A549 (cell line): ENCODE measurements at places on chromosomes 13 and 19.

- DNase-seq = no peak
These were observed 384.6 kb downstream of the FGF14 start for GRCh38 chr13:102017248-102017647.

DNA sequence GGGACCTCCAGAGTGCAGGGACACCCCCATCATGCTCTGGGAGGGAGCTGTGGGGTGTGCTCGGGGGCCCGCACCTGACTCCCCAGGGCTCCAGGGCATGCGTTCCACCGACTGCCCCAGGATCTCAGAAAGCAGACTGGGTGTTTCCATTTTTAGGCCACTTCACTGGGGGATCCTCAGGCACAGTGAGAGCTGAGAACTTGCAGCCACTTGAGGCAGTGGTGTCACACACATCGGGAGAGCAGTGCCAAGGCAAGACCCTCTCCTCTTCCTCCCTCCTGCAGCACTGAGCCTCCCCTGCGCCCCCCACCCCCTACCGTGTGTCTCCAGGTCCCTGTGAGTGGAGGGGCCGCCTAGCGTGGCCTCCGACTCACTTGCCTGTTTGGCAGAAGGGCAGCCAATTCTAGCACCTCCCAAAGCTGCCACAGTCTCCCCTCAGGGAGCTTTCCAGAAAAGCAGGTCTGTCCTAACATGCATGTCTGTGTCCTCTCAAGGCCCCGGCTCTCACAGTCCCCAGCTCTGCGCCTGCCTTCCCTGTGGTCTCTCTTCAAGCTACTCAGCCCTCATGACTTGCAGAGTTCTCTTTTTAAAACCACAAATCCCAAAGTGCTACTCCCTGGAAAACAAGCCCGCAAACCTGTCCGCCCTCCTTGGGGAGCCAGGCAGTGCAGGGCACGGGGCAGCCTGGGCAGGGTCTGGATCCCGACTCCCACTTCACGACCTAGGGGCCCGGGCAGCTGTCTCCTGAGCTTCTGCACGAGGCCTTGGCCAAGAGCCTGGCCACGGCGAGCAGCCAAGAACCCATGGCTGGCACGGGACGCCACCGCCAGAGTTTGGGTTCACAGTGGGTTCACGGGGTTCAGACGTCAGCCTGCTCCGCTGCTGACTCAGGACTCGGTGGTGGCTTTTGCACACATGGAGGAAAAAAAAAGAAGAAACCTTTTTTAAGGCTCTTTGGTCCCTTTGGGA lies 94.1 kb downstream of the STK24 start:
- no peak for DNase-seq

DNA sequence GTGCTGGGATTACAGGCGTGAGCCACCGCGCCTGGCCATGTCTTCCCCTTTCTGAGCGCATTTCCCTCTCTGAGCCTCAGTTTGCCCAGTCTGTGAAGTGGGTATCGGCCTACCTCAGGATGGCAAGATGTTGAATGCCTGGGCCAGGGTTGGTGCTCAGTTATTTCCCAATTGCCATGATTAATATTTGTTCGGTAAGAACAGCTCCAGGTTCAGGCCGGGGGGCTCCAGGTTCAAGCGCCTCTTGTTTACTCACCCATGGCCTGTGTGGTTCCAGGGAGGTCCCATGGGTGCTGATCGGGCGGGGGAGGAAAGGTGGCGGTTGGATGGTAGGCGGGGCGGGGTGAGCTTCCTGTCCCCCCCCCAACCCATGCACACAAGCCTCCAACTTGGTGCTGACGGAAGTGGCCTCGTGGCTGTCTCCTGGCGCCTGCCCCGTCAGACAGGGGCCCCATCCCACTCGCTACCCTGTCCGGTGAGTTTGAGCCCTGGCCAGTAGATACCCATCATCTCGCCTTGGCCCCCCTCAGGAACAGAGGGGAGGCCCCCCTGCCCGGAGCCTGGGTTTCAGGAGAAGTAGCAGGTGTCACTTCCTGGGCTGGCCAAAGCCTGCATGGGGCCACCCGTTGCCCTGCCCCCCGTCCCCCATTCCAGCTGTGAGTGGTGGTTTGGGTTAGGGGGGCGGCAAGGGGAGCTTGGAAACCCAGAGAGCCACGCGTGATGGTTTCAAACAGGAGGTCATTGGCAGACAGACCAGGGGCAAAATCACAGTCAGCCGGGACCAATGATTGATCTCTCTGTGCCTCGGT lies at the start of gene FCHO1:
TSS of gene FCHO1 (plus strand) at position 375 of the 809 bp plus-strand sequence. CDS start 3,688 bp downstream, outside the sequence.
- DNase-seq = no peak

DNA sequence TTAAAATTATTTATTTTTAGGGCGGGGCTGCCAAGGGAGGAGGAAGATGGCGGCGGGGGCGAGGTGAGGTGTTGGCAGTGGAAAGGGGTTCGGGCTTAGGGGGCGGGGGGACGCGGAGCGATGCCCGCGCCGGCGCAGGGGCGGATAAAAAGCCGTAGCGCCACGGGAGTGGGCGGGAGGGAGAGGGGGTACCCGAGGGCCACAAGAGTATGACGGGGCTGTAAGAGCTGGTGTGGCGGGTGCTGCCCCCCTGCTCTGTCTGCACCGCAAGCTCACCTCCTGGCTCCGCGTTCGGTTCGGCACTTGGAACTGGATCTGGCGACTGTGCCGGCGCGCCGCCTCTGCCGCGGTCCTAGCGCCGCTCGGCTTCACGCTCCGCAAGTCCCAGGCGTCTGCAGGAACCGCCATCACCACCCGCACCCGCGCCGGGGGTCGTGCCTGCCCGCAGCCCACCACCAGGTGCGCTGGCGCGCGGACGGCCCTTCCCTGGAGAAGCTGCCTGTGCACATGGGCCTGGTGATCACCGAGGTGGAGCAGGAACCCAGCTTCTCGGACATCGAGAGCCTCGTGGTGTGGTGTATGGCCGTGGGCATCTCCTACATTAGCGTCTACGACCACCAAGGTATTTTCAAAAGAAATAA lies 265.2 kb upstream of the SGCG start:
- peak; percentile 53 for DNase-seq

- no peak for DNase-seq
These were observed 618.0 kb upstream of the ARGLU1 start for GRCh38 chr13:107185889-107186288.

GRCh38 chr19:10724573-10725071 lies 6.7 kb downstream of the DNM2 start:
- DNase-seq = no peak

GRCh38 chr19:29118389-29118788 lies 94.6 kb downstream of the UQCRFS1 start:
- no peak for DNase-seq

GRCh38 chr19:46542428-46543230 lies 47.0 kb upstream of the PNMA8B start:
- DNase-seq = peak; percentile 69

DNA sequence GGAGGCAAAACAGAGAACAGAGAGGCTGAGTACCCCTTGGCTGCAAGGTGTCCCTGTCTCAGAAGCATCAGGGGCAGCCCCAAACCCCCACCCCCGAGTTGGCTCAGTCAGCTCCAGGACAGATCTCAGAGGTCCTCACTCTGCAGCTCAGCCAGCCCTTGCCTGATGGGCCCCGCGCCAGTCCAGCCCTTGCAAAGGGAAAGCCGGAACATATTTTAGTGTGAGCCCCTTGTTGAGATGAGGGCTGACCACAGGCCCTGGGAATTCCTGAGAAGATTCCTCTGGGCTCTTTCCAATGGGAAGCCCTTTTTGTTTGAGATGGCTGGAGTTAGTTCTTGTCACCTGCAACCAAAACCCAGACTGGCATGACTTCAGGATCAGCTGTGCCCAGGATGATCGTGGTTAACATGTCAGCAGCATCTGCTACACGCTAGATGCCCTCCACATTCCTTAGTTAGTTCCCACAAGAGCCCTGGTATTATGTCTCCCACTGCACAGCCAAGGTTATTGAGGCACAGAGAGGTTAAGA lies 33.9 kb upstream of the CCNE1 start:
- DNase-seq = no peak

DNA sequence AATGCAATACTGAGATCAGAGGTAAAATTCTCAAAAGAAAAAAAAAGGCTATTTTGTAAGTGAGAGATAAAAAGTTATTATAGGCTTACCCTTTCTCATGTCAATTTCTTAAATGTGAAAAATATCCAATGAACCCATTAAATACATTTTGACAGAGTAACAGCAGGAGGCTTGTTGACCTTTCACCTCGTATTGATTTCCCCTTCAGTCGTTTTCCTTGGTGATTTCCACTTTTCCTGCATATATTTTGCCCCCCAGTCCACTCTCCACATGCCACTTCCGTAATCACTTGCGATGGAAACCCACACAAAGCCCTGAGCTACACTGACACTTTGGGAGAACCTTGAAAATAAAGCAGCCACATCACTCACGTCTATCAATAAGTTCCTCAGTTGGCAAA lies 248.1 kb upstream of the OBI1 start:
- no peak for DNase-seq

DNA sequence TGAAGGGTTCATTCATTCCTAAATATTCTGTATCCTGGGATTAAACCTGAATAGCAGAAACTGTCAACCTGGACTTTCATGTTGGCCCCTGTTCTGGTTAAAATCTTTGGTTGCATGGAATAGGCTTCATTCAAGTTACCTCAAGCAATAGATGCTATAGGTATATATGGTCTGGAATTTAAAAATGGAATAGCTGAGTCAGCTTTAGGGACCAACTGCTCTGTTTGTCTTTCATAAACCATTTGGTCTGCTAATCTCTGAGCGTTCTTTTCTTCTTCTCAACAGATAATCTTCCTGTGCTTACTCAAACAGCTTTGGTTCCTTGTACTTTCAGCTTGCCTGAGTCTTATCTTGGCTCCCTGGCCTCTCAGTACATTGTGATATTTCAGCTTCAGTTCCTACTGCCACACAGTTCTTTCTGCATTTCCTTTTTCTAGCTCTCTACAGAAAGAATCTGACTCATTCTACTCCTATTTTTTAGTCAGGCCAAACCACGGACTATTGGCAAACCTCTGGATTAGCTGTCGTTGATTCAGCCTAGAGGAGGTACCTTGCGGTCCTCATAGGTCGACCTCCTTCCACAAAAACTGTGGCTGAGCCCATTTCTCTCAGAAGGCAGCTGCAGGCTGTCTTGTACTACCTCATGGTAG lies 35.9 kb upstream of the MAB21L1 start:
- no peak for DNase-seq

- no peak for DNase-seq
These were observed 2.2 kb upstream of the PRKD2 start for GRCh38 chr19:46718934-46719622.

- DNase-seq = no peak
These were observed 3.9 kb downstream of the ZNF266 start for GRCh38 chr19:9431475-9431874.

GRCh38 chr19:46297700-46298478 lies 1.0 kb downstream of the HIF3A start:
- DNase-seq = no peak

DNA sequence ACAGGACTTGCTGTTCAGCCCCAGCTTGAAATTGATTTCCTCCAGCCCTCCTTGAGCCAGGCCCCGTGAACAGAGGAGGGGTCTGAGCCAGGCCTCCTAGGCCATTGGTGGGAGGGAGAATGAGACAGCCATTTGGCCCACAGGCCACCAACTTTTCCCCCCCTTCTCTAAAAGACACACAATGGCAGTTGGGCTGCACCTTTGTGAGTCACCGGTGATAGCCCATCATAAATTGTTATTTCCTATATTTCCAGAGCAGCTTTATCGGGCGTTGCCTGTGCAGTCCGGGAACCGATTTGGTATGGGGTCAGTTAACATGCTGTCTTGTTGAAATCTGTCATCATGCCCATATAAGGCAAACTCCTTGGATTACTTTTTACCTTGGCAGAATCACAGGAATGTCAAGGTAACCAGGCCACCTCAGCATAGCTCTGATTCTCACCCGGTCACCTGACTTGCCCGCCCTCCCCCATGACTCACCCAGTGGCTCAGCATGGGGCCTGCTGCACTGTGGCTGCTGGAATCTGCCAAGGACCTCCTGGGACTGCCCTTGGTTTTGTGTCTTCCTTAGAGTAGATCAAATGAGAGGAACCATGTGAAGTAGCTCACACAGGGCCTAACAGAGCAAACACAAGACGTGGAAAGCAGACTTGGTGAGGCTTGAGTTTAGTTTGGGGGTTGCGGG lies 36.1 kb downstream of the ACTN4 start:
- DNase-seq = peak; percentile 100

GRCh38 chr19:39406656-39407409 lies at the start of gene ZFP36:
ZFP36 (plus strand) TSS chr19:39406847; CDS start chr19:39406905, 58 bp downstream.
- DNase-seq = peak; percentile 93

- DNase-seq = no peak
These were observed 91.8 kb downstream of the WTIP start for GRCh38 chr19:34573226-34573864.
